ENCODE measurements at places on chromosomes 4 and X. TPM values are rescaled to one million over a fixed set of nuclear protein-coding genes. Genes with fewer than 3 reads are reported as not detected.

DNA sequence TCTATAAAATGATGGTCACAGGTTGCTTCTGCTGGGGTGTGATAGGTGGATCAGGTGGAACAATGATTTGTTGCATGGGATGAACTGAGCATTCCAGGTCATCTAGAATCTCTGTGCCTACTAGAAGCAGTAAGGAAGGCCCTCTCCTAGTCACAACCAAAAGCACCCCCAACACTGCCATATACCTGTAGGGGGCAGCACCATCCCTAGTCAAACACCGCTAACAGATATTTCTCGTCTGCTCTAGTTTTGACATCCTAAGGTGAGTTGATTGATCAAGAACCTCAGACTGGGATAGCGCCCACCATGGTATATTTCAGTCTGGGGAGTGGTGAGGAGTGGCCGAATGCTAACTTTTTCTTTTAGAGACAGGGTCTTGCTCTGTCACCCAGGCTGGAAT lies 160.2 kb downstream of the NHS start:
- no peaks in the 10 kb centered on the region for H3K27me3 ChIP-seq
- no peak overlapping the region for H3K27ac ChIP-seq
- no peaks in the 10 kb centered on the region for H3K36me3 ChIP-seq
- DNase-seq = peak; percentile 8

GRCh38 chrX:15549189-15550012 lies 48.8 kb downstream of the BMX start:
- DNase-seq = no peak
- no peaks in the 10 kb centered on the region for H3K4me1 ChIP-seq
- H3K4me3 ChIP-seq = no peak overlapping the region

The TXK gene
- 44.8 TPM for total RNA-seq

The PNMA5 gene
- total RNA-seq = 0.29 TPM

DNA sequence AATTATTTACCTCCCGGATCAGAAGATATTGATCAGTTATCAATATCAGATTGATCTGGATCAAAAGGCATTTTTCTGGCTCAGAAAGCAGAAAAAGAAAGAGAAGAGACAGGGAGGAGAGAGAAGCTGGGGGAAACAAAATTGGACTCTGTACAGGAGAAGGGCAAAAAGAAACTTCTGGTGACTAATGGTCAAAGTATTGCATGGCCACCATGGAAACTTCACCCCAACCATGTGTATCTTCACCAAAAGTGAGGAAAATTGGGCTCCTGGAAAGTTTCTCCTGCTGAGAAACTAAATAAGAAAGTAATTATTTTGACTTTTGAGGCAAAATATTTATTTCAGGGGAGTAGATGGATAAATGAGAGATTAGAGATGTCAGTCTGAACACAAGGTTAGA lies 33.9 kb downstream of the RNF150 start:
- no peaks in the 10 kb centered on the region for H3K27me3 ChIP-seq
- no peaks in the 10 kb centered on the region for H3K4me1 ChIP-seq
- no peak overlapping the region for H3K4me3 ChIP-seq
- H3K36me3 ChIP-seq = no peaks in the 10 kb centered on the region
- no peak for DNase-seq
- no peak overlapping the region for H3K27ac ChIP-seq
